ENCODE measurements at places on chromosomes 5 and 9.

GRCh38 chr9:133002147-133003070 lies 23.9 kb downstream of the GFI1B start:
- no peak for DNase-seq

DNA sequence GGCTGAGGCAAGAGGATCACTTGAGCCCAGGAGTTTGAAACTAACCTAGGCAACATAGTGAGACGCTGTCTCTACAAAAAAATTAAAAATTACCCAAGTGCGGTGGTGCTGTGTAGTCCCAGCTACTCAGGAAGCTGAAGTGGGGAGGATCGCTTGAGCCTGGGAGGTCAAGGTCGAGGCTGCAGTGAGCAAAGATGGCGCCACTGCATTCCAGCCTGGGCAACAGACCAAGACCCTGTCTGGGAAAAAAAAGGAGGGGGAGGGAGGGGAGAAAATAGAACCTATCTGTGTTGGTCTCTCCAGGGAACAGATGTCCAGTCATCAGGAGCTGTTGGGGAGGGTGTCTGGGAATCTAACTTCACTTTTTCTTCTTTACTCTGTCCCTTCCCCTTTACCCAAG lies 24.3 kb downstream of the MAT2B start:
- DNase-seq, result no peak

DNA sequence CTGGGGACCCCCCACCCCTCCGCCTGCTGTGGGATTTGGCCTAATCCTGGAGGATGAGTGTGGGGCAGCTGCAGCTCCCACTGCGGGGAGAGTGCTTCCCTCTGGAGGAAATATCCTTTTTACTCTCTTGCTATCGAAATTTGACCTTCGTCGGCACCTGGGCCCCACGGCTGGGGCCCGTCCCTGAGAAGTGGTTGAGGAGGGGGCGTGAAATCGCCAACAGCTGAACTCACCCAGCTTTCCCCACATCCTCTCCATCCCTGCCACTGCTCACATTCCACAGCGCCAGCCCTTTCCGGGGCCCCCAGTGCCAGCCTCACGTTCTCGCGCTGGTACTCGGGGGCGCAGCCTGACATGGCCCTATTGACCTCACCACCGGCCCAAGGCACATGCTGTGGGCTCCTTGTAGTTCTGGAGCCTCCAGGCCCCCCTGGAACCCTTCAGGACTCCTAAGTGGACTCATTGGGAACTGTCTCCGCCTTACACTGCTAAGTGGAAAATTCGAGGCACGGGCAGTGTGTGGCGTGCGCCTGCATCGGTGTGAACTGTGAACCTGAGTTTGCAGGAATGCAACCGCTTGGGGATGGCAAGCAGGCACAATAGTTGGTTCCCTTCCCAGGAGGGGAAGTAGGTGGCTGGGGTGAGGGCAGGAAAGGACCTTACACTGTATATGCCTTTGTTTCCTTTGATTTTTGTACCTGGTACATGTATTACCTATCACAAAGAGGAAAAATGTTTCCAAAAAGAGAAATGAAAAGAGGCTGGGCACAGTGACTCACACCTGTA lies 19.2 kb downstream of the FGFR4 start:
- no peak for DNase-seq

DNA sequence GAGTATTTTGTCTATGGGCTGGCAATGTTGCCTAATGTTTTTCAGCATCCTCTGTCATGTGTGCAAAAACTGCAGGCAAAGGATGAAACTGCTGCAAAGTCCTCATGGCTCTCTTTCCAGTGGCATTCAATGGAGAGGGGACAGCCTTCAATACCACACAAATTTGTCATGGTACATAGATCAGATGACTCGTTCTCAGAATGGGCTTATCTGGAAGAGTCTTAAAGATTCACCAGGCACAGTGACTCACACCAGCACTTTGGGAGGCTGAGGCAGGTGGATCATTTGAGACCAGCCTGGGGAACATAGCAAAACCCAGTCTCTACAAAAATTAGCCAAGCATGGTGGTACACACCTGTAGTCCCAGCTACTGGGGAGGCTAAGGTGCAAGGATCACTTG lies 5.3 kb downstream of the CDKN2AIPNL start:
- no peak for DNase-seq

DNA sequence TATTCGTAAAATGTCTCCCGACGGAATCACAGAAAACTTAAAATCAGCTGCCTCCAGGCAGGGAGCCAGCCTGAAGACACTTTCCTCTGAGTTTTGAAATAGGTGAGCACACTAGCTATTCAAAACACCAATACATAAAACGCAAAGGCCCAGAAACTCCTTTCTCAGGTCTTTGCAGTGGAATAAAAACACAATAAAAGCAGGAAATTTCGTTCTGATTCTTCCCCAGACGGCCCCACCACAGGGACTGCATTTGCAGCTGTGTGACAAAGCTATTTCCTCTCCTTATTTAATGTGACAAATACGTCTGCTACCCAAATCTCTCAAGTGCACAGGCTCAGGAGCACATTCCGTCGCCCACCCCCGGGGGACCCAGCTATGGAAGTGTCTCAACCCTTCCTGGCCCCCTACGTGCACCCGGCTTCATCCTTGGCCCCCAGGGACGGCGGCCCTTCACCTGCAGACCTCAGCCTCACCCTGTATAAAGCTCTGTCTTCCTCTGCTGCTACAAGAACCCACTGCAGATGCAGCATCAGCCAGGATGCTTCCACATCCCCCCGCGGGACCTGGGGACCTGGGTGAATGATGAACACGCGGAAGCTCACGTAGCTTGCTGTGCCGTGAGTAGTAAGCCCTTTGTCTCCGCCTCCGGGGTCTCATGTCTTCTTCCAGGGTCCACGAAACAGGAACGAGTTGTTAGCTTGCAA lies 24.9 kb downstream of the AHRR start:
- DNase-seq, result no peak

- DNase-seq, result no peak
Observed at GRCh38 chr9:80699511-80699998, 989.8 kb downstream of the TLE1 start.

DNA sequence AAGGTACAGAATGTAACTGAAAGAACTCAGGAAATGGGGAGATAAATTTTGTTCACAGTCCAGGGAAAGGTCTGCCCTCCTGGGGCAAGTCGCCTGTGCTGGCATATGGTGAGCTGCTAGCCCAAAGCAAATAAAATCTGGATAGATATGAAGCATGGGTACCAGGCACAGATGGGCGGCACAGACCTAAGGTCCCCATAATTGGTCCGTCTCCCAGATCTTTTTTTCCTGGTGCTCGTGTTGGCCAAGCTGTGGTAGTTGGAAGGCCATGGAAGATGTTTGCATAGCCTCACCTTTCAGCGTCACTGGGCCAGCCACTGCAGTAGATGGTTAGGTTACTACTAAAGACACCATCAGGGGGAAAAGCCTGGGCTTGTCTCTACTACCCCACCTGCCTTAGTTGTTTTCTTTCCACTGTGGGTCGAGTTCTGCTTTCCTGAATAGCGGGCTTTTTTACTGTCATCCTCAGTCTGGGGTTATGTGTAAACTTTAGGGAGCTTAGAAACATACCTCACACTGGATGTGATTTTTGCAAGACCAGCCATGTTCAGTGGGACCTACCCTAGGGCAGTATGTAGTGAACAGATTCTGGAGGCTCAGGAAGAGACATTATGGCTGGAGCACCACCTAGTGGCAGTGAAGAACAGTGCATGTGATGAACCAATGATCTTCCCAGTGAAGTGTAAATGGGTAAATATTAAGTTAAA lies 24.2 kb upstream of the GLRX start:
- peak; percentile 78 for DNase-seq

DNA sequence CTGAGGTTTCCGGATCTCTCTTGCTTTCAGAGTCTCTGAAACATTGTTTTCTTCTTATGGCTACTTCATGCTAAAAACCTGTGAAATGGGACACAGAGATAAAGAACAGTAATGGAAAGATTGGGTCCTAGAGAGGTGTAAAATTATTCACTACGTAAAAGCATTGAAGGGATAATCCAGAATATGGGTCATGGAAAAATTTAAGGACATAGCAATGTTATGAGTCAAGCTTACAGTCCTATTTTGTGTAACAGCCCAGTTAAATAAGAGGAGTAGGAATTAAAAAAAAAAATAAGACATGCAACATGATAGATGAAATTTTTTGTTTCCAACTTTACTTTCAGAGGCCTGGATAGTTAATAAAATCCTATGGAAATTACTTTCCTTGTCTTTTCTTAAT lies 61.9 kb upstream of the ELL2 start:
- DNase-seq, result no peak

DNA sequence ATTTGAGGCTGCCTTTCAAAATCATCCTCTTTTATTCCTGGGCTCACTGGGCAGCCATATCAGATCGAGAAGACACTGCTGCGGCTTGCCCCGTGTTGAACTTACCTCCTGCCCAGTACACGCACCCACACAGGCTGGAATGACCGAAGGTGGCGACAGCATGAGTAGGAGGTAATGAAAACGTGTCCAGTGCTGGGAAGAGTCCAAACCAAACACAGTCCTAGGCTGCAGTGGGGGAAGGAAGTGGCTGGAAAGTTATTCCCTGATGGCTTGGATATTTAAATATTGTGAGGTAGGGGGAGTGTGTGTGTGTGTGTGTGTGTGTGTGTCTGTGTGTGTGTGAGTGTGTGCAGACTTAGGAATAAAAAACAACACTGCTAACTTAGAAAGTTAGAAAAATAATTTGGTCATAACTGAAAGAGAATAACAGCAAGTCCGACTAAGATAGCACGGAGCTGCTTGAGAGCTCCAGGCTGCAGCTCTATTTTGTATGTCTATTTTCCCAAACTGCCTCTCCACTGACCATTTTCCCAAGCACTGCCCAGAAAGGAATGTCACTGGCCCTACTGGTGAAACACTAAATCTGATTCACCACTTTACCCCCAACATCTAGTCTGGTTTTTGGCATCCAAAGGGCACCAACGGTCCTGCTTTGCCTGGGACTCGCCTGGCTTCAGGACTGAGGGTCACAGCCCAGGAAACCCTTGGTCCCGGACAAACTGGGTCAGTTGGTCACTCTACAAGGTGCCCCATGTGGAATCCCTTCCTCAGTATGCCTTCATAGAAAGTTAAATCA lies 41.2 kb downstream of the ANKH start:
- DNase-seq, result no peak

- no peak for DNase-seq
Observed at GRCh38 chr5:66603881-66604280, 7.7 kb downstream of the MAST4 start.

Data from putamen (tissue), 1 donor.